ENCODE measurements at places on chromosomes 2 and 18. TPM values are rescaled to one million over a fixed set of nuclear protein-coding genes. Genes with fewer than 3 reads are reported as not detected.
A peak's percentile ranks its signal among the peaks of the same experiment; 100 is the strongest.

The UGT1A7 gene
- polyA plus RNA-seq = not detected

DNA sequence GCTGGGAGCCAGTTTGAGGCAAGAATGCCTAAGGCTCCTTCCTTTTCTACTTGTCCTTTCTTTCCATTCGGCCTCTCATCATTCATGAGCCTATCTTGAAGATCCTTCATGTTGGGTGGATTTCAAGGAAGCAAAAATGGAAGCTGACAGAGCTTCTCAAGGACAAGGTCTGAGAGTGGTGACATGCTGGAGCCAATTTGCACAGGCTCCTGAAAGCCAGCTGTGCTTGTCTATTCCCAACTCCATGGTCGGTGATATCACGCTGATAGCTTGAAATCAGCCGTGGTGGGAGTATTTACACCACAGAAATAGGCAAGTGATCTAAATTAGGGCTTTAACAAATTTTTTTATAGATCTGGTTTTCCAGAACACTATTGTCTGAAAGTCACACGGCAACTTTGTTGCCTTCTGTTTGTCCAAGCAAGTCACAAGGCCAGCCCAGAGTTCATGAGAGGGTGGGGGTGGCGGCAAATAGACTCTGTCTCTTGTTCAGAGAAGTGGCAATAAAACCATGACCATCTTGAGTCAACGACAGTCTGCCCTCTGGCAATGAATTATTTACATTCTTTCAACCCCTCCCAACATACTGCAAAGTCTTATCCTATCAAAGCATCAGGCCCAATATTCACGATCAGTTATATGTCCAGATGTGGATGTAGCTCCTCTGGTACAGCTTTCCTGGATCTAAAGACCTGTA is 49.9 kb upstream of the SLC35F5 start:
- DNase-seq = no peak

GRCh38 chr2:84807063-84807485 is 73.8 kb downstream of the TRABD2A start:
- no peak for DNase-seq

- DNase-seq = peak; percentile 45
These were observed 217.0 kb upstream of the DTNA start for GRCh38 chr18:34493099-34493544.

- no peak for DNase-seq
These were observed 97.2 kb downstream of the B3GNT2 start for GRCh38 chr2:62293151-62293489.

- DNase-seq = no peak
These were observed 107.9 kb downstream of the KCNF1 start for GRCh38 chr2:11019614-11020013.

The RAB6C gene
- polyA plus RNA-seq = 1.3 TPM

DNA sequence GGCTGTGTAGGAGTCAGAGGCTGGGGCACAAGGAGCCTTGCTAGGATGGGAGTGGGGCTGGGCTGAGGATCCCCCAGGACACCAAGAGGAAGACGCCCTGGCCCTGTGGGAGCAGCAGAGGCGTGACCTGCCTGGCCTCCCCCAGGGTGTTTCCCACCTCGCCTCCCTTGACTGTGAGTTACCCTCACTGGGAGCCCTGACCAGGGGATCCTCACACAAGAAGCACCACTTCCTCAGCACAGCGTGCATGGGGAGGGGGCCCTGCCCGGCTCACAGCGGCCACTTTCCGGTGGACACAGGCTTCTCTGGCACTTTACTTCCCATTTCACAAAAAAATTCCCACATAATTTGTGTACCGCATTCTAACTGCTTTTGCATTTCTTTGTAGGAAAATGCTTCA is 187.7 kb downstream of the EIPR1 start:
- DNase-seq = no peak

The MAL gene
- polyA plus RNA-seq = 365 TPM

- no peak for DNase-seq
These were observed 43.9 kb upstream of the TRIB2 start for GRCh38 chr2:12672711-12673315.

- no peak for DNase-seq
These were observed 678.7 kb downstream of the EPHA4 start for GRCh38 chr2:220893411-220893810.

DNA sequence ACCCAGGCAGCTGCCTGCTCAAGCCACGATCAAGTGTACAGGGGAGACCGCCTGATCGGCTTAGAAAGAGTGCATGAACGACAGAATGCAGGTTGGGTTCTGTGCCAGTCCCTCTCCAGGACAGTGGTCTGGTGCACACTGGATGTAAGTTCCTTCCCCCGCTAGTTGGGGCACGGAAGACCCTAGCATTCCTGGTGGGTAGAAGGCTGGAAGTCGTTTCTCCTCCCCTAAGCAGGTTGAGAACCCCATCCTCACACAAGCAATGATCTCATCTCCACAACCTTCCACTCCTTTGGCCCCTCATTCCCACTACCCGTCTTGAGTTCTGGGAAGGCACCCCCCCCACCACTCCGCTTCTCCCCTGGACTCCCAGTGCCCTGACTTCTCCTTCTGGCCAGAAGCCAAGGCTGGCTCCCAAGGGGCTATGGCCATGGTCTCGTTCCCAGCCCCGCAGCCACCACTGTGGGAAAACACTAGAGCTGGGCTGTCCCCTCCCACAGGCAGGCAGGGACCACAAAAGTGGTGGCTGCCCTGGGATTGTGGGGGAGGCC is 1.4 kb upstream of the ANKRD39 start:
- no peak for DNase-seq
